ENCODE measurements at places on chromosomes 2 and 18.

GRCh38 chr2:207165121-207166038, at the start of gene KLF7:
Gene KLF7, minus strand, starts transcription at chr2:207165948. Its CDS starts 380 bp downstream, at chr2:207165568.
- DNase-seq, result peak; percentile 71

- DNase-seq, result no peak
These were observed 562.5 kb upstream of the FAM98A start for GRCh38 chr2:34161549-34161948.

- no peak for DNase-seq
These were observed 105.3 kb downstream of the COMMD1 start for GRCh38 chr2:62010632-62011256.

DNA sequence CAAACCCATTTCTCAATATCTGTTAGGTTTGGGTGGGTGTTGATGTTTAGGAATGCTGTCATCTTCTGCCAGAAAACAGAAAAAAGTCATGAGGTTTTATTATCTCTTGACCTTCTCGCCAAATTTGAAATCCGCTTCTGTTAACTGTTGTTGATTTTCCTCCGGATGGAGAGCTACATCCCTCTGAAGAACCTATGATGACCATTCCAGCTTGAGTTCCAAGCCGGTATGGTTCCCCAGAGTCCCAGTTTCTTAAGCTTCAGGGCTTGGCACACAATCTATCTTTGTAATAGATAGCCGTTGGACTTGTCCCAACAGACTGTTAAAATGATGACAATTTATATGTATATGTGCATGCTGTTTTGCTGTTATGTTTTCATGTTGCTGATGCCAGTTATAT, 1201.0 kb downstream of the LRP1B start:
- DNase-seq, result peak; percentile 7

GRCh38 chr18:32349728-32350395, 120.8 kb downstream of the GAREM1 start:
- peak; percentile 97 for DNase-seq

DNA sequence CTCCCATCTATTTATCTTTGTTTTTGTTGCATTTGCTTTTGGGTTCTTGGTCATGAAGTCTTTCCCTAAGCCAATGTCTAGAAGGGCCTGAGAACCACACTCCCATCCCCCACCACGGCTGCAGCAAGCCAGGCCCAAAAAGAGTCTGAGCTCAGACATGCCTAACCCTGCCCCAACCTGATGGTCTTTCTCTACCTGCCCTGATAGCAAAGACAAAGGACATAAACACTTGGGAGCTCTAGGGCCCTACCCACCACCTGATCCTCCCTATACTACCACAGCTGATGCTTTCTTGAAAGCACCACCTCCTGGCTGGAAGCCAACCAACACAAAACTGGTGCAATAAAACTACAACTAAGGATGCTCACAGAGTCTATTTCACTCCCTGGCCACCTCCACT, 233.4 kb downstream of the WDR7 start:
- DNase-seq, result no peak

GRCh38 chr2:177881008-177881747, 191.4 kb downstream of the PDE11A start:
- no peak for DNase-seq

GRCh38 chr18:35618696-35619095, 37.2 kb downstream of the GALNT1 start:
- DNase-seq, result peak; percentile 5

- peak; percentile 92 for DNase-seq
These were observed 70.3 kb downstream of the LNPK start for GRCh38 chr2:175931805-175932204.

DNA sequence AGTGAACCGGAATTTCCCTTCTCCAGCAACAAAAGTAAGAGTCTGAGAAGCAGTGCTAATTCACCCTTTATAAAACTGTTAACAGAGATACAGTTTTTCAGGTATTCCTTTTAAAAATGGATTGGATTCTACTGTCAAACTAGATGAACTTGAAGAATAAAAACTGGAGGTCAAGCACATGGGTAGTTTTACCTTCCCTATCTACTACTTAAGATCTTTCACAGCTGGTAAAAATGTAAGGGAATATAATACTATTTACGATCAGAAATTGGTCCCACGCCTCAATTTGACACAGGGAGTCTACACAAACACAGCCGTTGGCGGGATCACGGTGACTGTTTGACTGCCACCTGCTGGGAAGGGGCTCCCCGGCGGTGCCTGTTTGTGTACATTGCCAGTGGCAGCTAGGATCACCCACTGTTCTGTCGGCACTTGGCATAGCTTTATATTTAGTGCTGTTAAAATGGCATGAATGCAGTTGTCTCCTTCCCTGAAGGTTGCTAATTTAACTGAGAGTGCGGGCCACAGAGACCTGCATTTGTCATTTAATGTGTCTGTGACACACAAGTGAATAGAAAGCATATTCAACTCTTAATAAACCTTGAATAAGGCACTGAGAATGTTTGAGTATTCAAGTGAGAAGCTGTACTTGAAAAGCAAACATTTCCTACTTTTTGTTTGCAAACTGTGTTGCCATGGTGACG, 59.5 kb downstream of the ABCG8 start:
- no peak for DNase-seq

DNA sequence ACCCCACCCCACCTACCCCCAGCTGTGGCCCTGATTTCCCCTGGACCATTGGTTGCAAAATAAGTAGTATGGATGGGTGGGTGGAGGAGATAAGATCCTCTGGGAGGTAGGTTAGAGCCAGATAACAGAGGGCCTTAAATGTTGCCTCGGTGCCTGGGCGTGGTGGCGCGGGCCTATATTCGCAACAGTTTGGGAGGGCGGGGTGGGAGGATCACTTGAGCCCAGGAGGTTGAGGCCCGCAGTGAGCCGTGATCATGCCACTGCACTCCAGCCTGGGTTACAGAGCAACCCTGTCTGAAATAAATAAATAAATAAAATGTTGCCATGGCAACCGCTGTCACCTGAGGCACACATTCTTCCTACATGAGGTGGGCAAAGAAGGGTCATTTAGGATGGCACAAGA, 103.3 kb upstream of the GATA6 start:
- no peak for DNase-seq

DNA sequence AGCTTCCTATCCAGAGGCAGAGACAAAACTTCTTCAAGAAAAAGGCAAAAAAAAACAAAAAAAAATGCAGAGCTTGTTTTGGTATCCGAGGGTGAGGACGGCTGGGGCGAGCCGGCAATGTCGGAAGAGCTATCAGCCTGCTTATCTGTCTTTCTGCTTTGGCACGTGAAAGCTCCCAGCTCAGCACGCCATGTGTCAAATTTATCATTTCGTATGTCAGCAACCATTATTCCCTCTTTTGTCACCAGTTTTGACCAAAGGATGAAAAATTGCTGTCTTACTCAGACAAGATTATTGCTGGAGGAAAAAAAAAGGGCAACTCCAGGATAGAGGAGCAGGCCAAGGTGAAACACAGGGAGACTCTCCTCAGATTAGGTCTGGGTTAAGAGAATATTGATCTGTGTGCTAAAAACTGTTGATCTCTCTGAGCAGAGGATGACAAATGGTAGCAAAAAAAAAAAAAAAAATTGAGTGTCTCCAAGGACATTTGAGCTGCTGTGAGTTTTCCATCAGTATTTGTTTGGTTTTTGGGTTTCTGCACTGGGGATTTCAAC, 532.0 kb upstream of the POU3F3 start:
- DNase-seq, result no peak

DNA sequence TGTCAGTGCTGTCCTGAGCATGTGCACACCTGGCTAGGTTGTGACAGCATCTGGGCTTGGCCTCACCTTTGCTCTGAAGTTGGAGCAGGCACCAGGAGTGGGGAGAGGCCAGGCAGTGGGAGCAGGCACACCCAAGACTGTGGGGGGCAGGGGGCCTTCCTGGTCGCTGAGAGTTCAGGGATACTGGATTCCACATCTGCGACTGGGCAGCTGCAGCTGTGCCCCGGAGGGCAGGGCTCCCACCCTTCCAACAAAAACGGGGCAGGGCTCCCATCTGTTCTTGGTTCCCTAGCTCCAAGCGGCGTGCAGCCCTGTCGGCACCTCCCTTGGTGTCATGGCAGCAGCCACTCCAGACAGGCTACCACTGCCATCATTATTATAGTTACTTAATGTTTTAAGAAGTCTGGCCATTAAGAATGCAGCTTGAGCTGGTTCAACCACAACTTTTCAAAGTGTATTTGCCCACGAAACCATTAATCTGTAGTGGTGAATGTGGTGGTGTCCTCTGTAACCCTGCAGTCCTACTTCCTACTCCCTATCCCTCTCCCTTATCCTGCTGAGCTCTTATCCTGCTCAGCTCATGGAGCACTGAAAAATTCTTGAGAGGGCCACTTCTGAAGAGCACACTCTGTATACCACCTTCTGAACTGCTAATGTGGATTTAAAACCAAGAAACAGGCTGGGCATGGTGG, 48.0 kb upstream of the RAB1A start:
- DNase-seq, result no peak

DNA sequence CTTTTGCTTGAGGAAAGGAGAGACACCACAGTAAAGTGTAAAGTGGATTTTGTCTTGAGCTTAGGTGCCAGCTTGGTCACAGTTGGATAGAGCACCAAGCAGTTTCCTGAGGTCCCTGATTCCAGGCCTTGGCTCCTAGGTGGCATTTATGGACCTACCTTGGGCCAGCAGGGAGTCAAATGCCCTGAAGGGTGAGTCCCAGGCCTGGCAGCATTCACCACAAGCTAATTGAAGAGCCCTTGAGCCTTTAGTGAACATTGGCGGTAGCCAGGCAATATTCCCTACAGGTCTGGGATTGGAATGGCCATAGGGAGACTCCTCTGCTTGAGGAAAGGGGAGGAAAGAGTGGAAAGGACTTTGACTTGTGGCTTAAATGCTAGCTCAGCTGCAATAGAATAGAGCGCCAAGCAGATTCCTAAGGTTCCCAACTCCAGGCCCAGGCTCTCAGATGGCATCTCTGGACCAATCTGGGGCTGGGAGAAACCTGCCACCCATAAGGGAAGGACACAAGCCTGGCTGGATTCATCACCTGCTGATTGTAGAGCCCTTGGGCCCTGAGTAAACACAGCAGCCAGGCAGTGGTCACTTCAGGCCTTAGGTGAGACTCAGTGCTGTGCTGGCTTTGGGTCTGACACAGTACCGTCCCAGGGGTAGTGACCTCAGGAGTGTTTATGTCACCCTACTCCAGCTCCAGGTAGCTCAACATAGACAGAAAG, 137.5 kb upstream of the OTOS start:
- DNase-seq, result no peak

DNA sequence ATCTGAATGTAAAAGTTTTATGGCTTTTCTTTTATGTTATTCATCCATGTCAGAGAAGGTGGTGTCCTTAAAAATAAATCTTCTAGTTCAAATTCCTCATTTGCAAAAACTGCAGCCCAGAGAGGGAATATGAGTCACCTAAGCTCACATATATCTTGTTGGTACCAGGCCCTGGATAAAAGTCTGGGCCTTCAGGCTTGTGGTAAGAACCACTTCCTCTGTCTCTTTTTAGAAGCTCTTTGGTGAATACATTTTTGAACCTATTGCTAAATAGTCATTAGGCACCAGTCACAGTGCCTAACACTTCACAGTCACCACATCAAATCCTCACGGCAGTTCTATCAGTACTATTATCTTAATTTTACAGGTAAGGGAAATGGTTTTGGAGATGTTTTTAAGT, 199.2 kb downstream of the KCNS3 start:
- peak; percentile 42 for DNase-seq

DNA sequence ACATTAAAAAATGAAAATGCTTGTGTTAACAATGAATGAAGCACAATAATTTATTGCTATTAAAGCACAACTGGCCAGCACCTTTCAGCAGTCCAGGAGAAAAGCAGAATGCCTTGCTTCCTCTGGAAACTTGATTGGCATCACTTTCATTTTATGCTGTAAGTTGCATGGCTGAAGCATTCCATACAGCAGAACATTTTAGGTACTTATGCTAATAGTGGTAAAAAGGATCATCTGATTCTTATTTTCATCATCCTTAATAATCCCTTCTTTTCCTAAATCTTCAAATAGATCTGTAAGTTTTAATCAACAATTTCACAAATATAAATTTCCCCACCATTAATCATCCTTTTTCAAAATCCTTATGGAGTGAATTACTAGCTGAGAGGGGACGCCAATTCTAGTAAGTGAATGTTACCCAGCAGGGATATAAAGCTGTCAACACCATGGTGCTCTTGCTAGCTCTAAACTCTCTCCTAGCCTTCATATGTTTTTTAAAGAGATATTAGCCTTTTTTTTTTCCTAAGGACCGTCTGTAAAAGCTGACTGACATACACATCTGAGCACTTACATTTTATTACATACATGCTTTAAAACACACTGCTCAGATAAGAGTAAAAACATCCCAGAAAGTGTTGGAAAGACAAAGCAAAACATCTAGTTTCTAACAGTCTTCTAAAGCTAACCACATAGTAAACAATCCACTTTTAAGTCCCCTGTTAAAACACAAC, 5.3 kb downstream of the SATB2 start:
- peak; percentile 63 for DNase-seq

GRCh38 chr2:1871171-1871570, 126.9 kb upstream of the PXDN start:
- no peak for DNase-seq

GRCh38 chr2:70505613-70506391, 47.8 kb downstream of the TGFA start:
- no peak for DNase-seq

- peak; percentile 19 for DNase-seq
These were observed 121.1 kb downstream of the ACOXL start for GRCh38 chr2:110853516-110853915.

DNA sequence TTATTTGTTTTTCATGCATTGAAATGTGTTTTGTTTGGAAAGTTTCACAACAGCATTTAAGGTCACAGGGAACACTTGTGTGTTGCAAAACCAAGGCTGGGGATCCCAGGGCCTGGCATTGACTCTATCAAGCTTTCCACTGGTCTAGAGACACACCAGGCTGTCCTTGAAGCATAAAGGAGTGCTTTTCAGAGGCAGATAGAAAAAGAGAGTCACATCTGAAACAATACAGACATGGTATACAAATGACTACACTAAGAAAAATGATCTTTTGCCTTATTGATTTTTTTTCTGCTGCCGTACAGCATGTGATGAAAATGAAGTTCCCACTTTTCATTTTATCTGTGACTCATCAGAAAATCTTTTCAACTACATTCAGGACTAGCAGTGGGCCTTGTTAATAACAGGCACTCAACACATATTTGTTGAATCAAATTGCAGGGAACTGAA, 61.9 kb upstream of the ZCCHC2 start:
- DNase-seq, result peak; percentile 84

GRCh38 chr2:143674051-143674450, 544.8 kb downstream of the ARHGAP15 start:
- DNase-seq, result no peak

DNA sequence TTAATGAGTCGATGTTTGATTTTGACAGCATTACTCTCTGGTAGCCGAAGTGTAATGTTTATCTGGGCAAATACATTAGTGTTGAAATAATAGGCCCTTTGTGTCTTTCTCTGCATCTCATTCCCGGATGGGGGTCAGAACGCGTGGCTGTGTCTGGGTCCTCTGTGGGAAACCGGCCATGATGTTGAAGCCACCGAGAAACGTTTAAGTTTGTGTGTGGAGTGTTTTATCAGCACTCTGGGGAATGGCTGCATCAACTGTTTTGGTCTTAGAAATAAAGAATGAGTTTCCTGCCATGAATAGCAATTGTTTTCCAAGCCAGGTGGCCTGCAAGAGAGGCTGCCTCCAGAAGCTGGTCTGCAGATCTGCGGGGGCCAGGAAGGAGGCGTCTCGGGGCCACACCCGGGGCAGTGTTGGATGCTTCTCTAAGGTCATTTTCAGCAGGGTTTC, 69.7 kb downstream of the RNF144A start:
- DNase-seq, result no peak

GRCh38 chr2:43083710-43084698, 142.4 kb downstream of the ZFP36L2 start:
- DNase-seq, result peak; percentile 85

GRCh38 chr2:188142636-188143295, 148.9 kb upstream of the GULP1 start:
- DNase-seq, result peak; percentile 78

GRCh38 chr2:66840321-66841002, 405.5 kb downstream of the MEIS1 start:
- peak; percentile 93 for DNase-seq
